ENCODE measurements at places on chromosomes 7 and 10.

DNA sequence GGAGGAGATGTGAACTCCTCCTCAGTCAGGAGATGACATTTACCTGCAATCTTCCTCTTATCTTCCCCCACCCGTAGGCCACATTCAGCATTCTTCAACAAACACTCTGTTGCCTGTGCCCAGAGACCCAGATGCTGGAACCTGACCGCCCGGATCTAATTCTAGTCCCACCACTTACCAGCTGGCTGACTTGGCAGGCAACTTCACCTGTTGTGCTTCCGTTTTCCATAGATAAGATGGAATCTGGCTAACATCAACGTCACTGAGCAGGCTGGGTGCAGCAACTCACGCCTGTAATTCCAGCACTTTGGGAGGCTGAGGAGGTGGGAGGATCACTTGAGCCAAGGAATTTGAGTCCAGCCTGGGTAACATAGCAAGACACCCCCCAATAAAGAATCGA is 21.3 kb upstream of the FXYD4 start:
- no peak for DNase-seq

DNA sequence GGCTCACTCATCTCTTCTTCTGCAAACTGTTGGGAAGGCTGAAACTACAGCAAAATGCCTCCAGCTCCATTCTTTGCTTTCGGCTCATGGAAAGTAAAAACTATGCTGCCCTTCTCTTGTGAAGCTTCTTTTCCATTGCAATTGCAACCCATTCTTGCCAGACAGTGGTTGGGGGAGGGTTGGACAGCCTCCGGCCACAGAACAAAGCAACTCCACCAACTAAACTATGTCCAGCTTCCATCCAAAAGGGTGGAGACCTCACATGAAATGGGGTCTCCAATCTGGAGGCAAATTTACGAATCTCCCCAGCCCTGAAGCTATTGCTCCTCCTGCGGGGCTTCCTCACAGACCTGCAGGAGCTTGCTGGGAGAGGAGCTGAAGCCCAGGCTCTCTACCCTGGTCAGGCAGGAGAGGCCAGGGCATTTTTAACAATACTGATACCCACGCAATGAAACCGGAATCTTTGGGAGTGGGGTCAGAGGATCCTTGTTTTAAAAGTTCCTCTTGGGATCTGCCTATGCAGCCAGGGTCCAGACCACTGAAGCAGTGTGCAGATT is 549 bp downstream of the GPNMB start:
- DNase-seq: no peak

DNA sequence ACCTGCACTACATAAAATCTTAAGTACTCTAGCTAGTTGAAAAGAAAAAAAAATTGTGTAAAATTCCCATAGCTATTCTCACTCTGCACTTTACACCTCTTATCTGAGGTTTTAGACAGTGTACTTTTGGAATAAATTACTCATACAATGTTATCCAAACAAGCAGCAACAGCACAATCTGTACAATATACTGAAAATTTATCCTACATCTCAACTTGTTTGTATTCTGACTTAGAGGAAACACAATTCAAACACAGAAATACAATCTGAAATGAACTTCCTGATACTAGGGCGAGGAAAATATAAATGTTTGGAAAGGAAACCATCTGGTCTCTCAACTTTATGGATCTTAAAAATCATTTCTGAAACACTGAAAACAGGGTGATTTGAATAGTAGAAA is 381.7 kb downstream of the THSD7A start:
- DNase-seq: no peak

DNA sequence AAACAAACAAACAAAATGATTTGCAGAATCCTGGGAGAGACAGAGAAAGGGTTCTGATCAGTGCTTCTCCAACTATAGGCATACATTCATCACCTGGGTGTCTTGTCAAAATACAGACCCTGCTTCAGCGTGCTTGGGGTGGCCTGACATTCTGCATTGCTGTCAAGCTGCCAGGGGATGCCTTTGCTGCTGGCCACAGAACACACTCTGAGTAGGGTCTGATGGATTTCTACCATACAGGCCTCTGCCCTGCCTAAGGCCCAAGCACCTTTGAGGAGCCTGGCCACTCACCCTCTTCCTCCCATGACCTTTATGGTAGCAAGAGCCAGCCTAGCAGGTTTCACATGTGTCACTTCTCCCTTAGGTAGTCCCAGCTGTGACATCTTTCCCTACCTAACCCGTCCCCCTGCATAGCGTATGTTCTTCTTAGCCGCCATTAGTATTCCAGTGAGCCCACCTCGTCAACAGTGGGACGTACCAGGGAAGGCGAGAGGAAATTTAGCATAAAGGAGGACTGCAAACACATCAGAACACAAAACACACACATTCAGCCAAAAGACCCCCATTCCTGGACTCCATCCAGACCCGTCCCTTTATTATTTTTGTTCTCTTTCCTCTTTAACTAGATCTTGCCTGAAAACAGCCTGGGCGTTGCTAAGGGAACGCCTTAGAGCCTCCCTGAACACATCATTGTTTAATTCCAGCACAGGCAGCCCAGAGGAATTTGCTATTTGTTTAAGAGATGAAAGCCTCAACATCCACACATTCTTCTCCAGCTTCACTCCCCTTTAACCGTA is 43.9 kb upstream of the PODXL start:
- no peak for DNase-seq

- DNase-seq: peak; percentile 82
Observed at GRCh38 chr7:41881331-41882130, 178.6 kb upstream of the INHBA start.

GRCh38 chr7:2526659-2527504 is 7.3 kb downstream of the LFNG start:
- no peak for DNase-seq

DNA sequence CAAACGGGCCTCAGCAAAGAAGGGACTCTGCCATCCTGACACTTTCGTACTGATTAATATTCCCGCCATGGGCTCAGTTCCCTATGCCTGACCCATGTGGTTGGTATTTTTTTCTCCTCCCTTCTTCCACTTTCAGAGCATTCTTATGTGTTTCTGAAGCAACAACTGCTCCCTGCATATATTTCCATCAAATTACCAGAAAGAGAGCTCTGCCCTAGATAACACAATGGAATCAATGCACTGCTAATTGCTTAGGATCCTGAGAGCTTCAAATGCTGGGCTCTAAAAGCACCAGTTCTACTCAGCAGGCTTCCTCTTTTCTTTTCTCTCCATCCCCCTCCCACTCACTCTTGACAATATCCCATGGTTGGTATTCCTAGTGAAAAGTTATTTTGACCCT is 5.3 kb downstream of the TECTB start:
- DNase-seq: no peak

DNA sequence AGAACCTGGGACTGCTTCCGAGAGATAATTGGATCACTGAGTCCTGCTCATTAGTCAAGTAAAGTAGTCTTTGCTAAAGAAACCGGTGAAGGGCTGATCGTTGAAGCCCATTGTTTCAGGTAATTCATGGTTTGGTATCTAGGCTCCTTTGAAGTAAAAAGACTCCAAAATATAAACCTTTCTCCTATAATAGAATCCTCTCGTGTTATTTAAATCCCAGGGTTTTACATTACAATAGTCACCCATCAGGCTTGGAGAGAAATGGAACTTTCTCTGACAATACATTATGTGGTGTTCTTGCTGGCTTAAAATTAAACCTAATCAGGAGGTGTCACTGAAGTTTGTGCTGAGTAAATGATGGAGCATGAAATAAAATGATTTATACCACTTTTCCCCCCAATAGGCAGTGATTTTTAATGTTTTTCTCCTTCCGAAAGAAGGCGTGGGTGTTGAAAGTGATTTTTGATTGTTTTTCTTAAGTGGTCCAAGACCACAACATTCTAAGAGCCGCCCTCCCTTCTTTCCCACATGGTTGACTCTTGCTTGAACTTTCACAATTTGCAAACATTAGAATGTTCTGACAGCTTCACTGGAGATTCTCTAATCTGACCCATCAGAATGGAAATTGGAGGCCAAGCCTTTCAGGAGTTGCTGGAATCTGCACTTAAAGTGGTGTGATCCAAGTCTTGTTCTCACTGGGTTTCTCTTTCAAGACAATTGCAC is 44.2 kb downstream of the LRMDA start:
- DNase-seq: no peak

DNA sequence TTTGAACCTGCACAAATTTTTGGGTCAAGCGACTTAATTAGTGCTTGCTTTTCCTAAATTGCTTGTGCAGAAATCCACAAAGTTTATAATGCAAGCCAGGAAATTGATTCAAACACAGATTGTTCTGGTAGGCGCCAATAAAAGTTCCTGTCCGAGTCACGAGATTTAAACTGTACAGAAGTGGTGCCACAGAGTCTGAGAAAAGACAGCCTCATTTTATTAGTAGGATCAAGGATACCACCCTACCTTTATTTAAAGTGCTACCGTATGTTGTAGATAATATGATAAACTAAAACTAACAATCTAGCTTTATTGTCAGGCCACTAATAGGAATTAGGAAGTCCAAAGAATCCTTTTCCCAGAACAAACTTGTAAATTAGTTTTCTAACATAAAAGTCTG is 696.7 kb downstream of the TNS3 start:
- no peak for DNase-seq

GRCh38 chr7:124420367-124420766 is 345.2 kb downstream of the GPR37 start:
- DNase-seq: no peak

- no peak for DNase-seq
Observed at GRCh38 chr7:46290374-46291049, 369.4 kb upstream of the IGFBP3 start.

DNA sequence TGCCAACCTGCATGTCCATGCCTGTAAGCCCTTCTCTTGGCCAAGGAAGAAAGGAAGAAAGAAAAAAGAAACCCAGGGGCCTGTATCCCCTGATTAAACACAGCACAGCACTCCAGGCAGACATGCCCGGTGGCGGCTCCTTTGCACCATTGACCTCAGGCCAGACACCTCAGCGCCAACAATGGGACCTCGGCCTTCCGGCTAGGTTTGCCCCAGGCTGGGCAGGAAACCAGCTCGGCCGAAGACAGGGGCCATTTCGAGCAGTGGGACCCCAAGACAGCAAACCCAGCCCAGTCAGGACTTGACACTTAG is 2.8 kb downstream of the HOXA10 start:
- DNase-seq: peak; percentile 13

DNA sequence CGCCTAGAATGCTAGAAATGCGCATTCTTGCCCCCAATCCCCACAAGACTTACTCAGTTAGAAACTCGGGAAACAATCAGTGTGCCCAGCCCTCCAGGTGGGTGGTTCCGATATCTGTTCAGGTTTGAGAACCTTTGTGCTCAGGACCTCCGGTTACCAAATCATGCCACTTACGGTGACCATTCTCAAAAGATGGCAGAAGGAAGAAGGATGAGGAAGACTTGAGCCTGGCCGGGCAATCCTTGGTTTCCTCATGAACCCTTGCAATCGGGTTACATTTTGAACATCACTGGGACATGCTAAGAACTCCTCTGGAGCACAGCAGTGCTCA is 52.1 kb downstream of the RBM17 start:
- no peak for DNase-seq

- no peak for DNase-seq
Observed at GRCh38 chr7:77684030-77684429, 12.2 kb upstream of the RSBN1L start.

- peak; percentile 19 for DNase-seq
Observed at GRCh38 chr10:99532687-99533495, at the start of gene NKX2-3. NKX2-3 (plus strand) TSS chr10:99532942; CDS start chr10:99533132, 190 bp downstream.

- DNase-seq: no peak
Observed at GRCh38 chr10:60525716-60526585, 136.3 kb upstream of the ANK3 start.

DNA sequence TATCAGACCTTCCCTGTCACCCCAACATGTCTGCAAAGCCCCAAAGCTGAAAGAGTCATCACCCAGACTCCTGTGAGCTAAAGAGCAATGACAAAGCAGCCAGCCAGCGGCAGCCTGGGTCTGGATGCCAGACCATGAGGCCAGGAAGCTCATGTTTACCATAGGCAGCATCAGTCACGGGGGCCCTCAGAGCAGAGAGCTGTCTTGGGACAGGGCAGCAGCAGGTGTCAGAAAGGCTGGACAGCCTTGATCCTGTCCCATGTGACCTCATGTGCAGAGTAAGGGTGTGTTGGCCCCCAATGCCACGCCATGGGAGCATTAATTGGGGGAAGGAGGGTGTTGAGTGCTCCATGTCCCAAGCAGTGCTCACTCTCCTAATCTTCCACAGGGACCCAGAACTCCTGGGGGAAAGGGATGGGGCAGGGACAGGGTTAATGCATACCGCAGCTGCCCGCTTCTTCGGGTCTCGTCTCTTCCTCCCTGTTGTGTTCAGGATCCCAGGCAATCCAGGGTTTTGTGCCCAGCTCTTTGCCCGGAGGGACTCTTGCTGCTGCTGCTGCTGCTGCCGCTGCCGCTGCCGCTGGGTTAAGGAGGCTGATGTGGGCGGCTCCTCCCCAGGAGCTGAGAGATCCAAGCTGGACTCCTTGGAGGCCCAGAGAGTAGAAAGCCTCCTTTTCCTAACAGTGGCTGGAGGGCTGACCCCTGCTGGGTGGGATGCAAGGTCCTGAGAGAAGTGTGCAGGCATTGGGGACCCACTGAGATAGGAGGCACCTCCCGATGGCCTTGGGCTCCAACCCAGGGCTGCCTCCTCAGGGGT is 7.1 kb downstream of the CCDC201 start:
- DNase-seq: no peak

GRCh38 chr7:69889338-69889975 is 291.2 kb downstream of the AUTS2 start:
- DNase-seq: no peak

GRCh38 chr7:1531263-1531978 is 919 bp downstream of the MAFK start:
- DNase-seq: no peak

DNA sequence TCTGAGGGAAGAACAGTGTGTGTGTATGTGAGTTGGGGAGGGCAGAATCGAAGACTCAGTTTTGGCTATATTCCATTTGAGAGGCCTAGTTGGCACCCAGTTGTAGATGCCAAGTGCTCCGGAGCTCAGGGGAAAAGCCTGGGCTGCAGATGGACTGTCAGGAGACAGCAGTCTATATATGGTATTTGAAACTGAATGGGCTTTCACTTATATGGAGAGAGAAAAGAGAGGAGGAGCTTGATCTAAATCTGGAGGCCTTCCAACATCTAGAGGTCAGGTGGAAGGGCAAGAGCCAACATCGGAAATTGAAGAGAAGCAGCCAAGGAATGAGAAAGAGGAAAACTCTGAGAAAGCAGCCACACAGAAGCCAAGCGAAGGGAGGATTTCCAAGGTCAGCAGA is 350.8 kb upstream of the BMPER start:
- DNase-seq: no peak

DNA sequence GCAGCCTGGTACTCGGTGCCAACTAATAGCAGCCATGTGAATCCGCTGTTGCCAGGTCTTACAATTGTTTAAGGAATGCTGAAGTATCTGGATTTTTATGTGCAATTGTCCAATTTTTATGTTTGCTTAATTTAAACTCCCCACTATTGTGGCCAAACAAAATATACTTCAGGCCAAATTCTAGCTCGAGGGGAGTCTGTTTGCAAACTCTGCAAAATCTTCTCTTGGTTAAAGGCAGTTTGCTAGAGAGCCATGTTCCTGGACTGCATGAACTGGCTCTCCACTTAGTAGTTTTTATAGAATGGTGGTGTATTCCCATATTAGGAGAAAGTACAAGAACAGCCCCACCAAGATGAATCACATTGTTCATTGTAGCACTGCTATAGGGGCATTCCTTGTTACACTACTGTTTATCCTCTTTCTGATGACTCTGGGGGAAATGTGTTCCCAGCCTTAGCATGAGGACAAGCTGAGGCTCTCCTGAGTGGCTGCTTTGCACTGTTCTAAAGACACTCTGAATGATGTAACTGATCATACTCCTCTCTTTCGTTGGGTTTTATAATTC is 178.0 kb upstream of the GLI3 start:
- DNase-seq: no peak

Measured in GDM1 (cell line).